Spinal cord (tissue), 10 donors: ENCODE measurements at places on chromosomes 3 and 15.

- no peak for DNase-seq
Observed at GRCh38 chr3:48092270-48092669, 76.1 kb upstream of the MAP4 start.

DNA sequence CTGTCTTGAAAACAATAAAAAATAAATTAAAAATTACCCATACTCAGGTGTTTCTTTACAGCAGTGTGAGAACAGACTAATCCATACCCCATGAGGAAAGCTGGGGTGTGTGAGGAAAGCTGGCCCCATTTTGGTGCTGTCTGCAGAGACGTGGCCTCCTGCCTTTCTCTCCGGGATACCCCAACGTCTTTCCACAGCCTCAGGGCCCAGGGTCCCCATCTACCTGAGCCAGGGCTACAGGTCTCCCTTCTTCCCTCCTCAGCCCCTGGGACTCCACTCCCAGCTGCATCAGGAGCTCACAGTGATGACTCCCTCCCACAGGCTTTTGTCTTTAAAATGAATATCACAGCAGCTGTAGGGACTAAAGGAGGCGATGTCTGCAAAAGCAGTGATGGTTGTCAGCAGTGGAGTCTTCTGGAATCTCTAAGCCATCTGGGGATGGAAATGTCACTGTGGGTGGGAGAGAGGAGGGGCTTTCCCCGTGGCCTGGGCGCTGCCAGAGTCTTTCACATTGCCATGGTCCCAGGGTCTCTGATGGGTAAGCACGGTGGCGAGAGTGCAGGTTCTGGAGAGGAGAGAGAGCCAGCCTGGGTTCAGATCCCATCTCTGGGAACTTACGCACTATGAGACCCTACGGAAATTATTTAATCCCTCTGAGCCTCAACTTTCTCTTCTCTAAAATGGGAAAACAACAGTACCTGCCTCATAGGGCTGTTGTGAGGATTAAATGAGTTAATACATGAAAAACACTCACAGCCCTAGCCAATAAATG is 259.3 kb downstream of the PLCL2 start:
- no peak for DNase-seq

DNA sequence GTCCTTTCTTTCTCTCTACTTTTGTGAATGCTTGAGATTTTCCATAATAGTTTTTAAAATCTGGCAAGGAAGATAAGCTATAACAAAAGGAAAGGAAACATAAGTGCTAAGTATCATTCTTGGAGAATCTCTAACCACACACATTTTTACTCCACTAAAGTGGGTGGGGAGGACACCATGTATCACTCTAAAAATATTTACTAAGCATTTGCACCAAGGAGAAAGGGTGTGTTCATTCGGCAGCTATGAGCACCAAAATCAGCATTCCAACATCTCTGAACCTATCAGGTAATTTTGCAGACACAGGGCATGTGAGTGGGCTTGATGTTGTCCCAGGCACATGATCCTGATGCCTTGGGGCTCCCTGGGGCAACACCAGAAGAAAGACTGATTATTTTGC is 5.5 kb downstream of the B4GALT4 start:
- DNase-seq, result no peak

DNA sequence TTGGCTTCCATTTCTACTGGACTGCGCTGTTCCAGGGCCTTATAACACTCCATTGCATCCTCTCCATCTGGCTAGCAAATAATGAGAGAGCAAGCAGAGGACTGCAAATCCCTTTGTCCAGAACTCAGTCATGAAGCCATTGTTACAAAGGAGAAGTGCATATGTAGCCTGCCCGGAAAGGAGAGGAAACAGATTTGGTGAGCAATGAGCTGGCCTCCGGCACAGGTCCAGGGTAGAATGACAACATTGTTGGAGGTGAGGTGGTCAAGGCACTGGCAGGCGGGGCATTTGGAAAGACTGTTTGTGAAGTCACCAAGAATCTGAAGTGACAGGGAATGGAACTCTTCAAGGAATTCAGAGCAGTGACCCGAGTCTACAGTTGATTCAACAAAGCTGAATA is 25.0 kb upstream of the ATP1B3 start:
- no peak for DNase-seq

GRCh38 chr3:187629711-187630110 is 40.5 kb downstream of the SST start:
- DNase-seq, result no peak

GRCh38 chr3:191649626-191650025 is 188.7 kb downstream of the PYDC2 start:
- DNase-seq, result no peak

GRCh38 chr3:27666708-27667107 is 55.4 kb downstream of the EOMES start:
- peak; percentile 63 for DNase-seq

GRCh38 chr3:149247929-149248691 is 26.5 kb upstream of the CP start:
- DNase-seq, result no peak

DNA sequence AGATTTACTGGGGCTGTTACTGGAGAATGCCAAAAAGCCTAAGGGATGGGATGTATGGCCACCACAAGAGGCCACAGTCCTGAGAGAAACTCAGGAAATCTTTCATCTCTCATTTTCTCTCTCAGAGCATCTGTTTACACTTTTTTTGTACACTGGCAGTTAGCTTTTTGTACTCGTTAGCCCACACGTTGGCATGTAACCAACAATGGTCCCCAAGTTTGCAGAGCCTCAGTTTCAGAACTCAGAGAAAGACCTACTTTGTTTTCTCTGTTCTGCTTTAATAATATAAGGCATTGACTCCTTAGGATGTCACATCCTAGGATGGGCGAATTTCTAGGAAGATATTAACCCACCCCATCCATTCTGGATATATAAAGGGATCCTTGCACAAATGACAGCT is 183.5 kb downstream of the SUCNR1 start:
- no peak for DNase-seq

DNA sequence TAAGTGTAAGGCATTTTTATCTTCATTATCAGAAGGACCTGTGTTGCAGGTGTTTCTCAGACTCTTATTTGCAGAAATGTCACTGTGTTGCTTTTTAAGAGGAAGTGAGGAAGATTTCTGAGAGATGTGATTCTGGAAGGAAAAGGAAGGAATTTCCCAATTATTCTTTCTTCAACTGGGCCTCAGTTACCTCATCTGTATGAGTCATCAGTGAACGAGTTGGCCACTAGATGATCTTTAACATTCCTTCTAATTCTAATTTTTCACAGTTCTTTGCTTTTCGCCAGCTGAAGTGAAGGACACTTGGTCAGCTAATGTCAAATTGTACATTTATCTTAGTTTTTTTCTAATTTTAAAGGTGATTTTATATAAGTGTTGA is 28.9 kb downstream of the CLEC3B start:
- no peak for DNase-seq

DNA sequence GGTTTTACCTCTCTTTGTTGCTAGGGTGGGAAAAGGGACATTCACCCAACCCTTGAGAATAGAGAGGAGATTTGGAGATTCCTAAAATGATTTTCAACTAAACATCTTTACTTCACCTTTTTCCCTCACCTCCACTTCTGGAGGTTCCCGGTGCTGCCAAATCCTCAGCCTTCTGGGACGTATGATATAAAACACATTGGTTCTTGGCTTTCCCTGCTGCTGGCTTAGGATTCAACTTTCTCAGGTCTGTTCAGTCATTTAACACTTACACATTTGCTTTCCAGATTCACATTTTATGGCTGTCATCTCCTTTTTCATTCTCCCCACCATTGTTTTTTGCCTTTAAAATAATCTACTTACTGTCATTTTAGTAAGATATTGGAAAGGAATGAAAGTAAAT is 106.6 kb downstream of the PIK3R4 start:
- no peak for DNase-seq

- DNase-seq, result peak; percentile 59
Observed at GRCh38 chr3:13420045-13420830, at the start of gene NUP210. Gene NUP210, minus strand, starts transcription at chr3:13420322. Its CDS starts 96 bp downstream, at chr3:13420226.

GRCh38 chr3:156694536-156694935 is 20.1 kb downstream of the TIPARP start:
- DNase-seq, result no peak

DNA sequence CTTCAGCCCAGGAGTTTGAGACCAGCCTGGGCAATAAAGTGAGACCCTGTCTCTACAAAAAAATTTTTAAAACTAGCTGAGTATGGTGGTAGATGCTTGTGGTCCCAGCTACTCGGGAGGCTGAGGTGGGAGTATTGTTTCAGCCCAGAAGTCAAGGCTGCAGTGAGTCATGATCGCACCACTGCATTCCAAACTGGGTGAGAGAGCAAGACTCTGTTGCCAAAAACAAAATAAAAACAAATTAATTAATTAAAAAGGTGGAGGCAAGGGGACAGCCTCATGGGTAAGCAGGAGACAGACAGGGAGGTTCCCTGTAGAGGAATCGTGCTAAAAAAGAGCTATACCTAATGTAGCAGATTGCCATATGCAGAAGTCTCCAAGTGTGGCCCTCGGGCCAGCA is 12.6 kb downstream of the HAPLN3 start:
- no peak for DNase-seq

DNA sequence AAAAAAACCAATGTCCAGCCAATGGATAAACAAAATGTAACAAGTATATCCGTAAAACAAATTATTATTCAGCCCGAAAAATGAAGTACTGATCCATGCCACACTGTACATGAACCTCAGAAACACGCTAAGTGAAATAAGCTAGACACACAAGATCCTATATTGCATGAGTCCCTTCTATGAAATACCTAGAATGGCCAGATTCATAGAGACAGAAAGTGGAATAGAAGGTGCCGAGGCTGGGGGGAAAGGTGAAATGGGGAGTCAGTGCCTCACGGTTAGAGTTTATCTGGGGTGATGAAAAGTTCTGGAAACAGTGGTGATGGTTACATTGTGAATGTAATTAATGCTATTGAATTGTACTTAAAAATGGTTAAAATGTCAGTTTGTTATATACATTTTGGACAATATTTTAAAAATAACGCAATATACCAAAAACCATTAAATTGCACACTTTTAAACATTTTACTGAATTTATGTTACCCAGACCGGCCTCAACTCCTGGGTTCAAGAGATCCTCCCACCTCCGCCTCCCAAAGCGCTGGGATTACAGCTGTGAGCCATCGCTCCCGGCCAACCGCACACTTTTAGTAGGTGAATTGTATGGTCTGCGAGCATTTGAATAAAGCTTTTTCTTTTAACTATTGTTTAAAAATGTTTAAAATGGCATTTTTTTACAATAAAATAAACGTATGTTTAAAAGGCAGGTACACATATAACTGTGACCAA is 2.1 kb downstream of the RNF168 start:
- DNase-seq, result no peak

GRCh38 chr15:77993374-77993911 is 84.1 kb downstream of the TBC1D2B start:
- DNase-seq, result no peak

DNA sequence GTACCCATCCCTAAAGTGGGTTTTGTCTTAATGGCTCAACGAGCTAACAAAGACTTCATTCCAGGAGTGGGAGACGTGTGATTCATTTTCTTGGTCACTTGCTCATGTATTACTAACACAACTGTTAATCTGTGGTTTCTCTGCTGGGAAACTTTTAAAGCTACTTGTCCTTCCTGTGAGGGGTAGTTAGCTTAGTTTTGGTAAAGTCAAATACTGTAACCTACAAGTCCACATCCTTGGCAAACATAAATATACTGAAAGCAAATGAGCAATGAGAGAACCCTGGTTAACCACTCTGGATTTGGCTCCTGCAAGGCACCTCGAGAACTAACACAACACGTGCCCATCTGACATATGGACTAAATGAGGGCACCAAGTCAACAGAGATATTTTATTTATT is 19.9 kb downstream of the NOX5 start:
- no peak for DNase-seq

DNA sequence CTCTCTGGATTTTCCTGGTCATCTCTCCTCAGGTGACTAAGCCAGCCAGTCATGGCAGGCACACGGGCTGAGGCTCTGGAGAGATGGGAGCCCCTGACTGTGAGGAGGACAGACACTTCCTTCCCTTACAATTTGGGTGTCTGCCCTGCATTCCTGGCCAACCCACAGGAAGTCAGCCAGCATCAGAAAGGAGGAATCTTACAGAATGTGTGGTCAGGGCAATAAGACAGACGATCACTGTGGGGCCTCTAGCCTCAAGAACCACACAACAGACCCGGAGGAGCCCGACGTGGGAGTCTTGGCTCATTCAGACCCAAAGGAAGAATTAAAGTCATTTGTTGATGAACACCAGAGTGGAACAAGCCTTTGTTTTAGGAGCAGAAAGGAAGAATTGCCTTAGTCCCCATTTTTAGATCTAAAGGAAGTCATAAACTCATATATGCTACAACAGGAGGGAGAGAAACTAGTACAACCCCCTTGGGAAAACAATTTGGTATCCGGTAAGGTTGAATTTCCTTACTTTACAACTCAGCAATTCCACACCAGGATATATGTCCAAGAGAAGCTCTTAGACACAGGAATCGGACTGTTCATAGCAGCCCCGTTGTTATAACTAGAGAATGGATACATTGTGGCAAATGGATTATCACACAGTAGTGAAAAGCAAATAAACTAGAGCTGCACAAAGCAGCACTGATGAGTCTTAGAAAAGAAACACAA is 62.2 kb downstream of the ABTB1 start:
- no peak for DNase-seq

DNA sequence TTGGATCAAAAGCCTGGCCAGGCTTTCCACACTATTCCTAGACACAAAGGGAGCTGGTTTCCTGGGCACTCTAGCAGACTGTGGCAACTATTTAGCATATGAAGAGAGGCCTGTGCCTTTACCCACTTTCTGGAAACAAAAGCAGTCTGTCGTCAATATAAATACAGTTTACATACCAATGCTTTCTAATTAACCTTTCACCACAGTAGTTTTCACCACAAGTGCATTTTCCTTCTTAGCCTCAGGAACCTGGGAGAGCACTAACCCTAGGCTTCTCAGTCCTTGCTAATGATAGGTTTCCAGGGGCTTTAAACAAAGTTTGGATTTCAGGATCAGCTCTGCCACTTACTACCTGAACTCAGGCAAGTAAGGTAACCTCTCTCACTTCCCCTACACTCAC is 499.1 kb downstream of the MAGI1 start:
- DNase-seq, result peak; percentile 33

- DNase-seq, result no peak
Observed at GRCh38 chr3:45261333-45262110, 35.4 kb upstream of the TMEM158 start.

DNA sequence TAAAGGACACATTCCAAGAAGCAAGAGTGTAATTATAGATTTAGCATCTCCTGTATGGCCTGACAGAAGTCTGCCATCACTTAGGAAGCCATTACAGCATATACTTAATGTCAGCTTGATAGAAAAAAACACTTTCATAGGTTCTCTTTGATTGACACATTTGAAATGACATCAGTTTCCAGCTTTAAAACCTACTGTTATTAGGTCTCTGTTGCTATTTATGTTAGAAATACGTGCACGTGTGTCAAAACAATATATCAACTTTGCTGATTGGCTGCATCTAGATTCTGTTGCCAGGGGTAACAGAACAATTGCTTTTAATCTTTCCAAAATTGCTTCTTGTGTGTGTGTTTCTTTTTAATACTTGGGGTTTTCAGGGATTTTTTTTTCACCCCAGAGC is 389.3 kb upstream of the ATP11B start:
- no peak for DNase-seq

GRCh38 chr15:89019436-89019835 is 68.8 kb upstream of the ABHD2 start:
- DNase-seq, result no peak

- no peak for DNase-seq
Observed at GRCh38 chr3:149623824-149624223, 34.0 kb downstream of the WWTR1 start.

GRCh38 chr3:71281280-71281679 is 302.2 kb downstream of the FOXP1 start:
- no peak for DNase-seq
